ENCODE measurements at places on chromosomes 12 and 14.

DNA sequence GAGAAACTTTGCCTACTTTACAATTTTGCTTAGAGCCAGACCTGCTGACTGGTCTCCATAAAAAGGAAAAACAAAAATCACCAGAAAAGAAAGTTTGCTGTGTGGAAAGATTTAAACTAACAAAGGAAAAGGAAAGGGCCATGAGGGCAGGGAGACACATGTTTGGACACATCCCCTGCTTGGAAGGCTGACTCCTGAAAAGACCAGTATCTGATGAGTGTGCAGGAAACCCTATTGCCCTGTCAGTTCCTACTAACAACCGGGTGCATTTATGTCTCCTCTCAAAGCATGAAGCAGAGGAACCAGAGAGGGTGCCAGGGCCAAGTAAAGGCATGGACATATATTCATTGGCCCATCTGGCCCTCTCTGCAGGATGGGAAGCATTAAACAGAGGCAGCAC is 7.0 kb upstream of the STAB2 start:
- no peak for DNase-seq

- DNase-seq, result no peak
Measured at GRCh38 chr14:106776395-106776983, 1250.1 kb downstream of the TMEM121 start.

GRCh38 chr14:29716150-29716549 is 211.5 kb downstream of the PRKD1 start:
- no peak for DNase-seq

DNA sequence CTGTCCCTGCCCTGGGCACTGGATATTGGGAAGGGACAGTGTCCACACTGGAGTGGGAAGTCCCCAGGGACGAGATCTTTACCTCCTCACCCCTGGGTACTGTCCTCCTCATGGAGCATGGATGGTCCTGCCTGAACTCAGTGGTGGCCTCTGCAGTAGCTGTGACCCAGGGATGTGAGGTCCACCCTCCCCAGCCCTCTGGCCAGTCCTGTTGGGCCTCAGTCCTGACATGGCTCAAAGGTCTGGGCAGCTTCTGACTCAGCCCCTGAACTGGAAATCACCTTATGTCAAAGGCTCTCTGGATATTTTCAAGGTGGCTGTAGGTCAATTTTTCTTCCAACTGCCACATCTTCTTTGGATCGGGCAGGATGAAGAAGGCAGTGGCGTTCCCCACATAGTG is 24.4 kb downstream of the SERPINA1 start:
- DNase-seq, result no peak

DNA sequence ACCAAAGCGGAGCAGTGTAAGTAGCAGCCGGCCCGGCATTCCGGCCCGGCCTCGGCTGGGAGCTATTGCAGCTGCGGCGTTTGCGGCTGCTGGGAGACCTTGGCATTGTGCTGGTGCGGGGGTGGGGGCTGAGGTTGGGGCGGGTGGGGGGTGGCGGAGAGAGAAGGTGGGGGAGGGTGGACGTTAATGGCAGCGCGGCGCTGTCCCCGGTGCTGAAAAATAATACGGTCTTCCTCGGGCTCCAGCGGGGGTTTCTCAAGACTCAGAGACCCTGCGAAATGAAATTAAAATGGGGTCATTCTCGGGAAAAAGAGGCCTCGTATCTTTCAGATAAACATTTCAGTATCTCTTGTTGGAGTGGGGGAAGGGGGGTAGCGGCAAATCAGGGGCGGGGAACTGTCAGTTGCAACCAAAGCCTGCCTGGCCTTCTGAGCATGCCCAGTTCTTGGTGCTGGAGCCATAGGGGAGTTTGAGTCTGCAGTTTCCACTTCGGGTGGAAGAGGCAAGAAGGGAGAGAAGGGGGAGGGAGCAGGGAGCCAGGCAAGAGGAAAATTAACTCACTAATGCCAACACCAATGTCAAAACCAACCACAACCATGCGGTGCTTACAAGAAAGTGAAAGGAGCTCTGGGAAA is 414 bp downstream of the UNC79 start:
- DNase-seq, result peak; percentile 3

- DNase-seq, result no peak
Measured at GRCh38 chr12:68229956-68230355, 4.3 kb upstream of the IL26 start.

DNA sequence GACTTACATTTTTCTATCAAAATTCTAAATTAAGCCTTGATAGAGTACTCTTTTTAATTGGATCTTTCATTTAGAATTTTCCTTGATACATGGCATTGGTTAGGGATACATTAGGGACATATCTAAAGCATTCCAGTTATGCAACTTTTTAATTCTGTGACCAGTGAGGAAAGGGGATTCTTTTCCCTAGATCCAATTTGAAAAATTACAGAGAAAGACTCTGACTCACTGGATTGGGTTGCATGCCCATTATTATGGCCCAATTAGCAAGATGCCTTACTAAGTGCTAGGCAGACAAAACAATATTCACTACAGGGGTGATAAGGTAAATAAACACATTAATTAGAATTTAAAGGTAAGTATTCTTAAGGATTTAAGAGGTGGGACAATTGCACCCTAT is 5.2 kb upstream of the RAD52 start:
- DNase-seq, result no peak

- DNase-seq, result peak; percentile 84
Measured at GRCh38 chr12:6554168-6555017, 1.4 kb downstream of the IFFO1 start.

- DNase-seq, result no peak
Measured at GRCh38 chr14:90654831-90655276, 161.4 kb downstream of the TTC7B start.

DNA sequence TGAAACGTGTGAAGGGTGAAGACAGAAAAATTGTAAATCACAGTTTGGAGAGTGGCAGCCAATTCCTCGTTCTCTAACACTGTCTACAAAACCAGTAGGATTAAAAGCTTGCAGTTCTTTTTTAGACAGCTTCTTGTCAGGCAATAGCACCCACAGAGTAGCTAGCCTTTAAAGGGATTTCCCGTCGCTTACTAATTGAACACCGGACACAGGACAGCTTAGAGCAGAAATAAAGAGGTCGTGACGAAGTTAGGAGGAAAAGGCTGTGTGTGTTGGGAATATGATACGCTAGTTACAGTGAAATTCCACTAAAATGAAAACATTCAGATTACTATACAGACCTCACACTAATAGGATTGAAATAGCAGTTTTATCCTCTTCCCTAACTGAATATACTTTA is 149.1 kb upstream of the FLRT2 start:
- no peak for DNase-seq

GRCh38 chr14:63949696-63950095 is 96.9 kb downstream of the SYNE2 start:
- no peak for DNase-seq

GRCh38 chr12:109642506-109643132 is 69.0 kb downstream of the MVK start:
- DNase-seq, result no peak

- DNase-seq, result no peak
Measured at GRCh38 chr12:39327510-39327909, 115.4 kb downstream of the KIF21A start.

- no peak for DNase-seq
Measured at GRCh38 chr14:67276131-67276530, 34.9 kb downstream of the PALS1 start.

- no peak for DNase-seq
Measured at GRCh38 chr14:102620413-102620812, 28.0 kb downstream of the RCOR1 start.

GRCh38 chr14:81062816-81063215 is 107.4 kb downstream of the TSHR start:
- peak; percentile 85 for DNase-seq

DNA sequence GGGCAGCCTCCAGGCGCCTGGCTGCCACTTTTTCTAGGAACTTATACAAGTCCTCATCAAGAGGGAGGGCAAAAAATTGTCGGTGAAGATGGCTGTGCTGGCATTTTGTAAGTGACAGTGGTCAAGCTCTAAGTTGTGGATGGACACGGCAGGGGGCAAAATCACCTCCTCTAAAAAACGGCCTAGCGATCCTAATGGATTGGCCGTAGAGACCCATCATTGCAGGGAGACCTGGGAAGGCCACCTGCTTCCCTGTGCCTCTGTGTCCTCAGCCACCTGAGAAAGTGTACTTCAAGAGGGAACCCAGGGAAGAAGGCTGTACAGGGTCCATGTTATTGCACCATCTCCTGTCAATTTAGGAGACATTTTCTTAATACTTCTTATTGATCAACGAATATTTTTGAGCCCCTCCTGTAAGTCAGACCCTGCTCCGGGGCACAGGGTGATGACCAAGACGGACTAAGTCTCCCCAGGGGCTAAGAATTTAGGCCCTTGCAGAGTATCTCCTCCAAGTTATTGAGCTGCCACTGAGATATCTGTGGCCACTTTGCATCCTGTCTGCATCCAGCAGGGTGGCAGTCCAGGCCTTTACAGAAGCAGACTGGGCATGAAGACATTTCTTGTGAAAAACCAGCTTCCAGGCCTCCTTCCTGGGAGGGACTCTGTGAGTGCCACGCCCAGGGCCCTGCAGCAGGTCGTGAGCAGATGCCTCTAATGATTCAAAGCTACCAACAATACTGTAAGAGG is 40.5 kb downstream of the PSMA6 start:
- peak; percentile 56 for DNase-seq

DNA sequence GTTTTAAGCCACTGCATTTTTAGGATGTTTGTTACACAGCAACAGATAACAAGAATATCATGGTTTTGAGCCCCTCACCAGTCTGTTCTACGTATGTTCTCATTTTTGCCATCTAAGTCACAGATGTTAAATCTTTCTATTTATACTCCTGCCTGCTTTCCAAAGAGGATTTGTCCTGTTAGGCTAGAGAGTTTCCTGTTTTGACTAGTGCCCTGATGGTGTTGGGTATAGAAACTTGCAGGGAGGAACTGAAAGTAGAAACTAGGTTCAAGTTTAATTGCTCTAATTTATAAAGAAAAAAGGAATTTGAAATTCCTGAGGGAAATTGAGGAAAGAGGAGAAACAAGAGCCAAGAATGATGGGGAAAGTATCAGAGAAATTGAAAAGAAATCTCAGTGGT is 74.4 kb upstream of the COCH start:
- no peak for DNase-seq

GRCh38 chr12:124663771-124664366 is 96.5 kb upstream of the NCOR2 start:
- no peak for DNase-seq

DNA sequence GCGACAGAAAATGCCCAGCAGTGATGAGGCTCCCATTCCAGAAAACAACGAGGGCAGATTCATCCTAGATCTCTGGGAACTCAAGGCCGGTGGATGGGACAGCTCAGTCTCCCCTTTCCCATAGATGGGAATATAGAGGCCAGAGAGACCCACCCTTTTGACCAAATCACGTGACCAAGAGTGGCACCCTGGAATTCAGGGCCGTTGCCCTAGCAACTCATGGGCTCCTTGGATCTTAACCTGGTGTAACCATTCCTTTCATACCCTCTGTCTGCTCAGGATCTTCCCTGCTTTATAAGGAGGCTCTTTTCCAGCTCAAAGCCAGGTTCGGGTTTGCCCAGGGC is 8.4 kb upstream of the LRTM2 start:
- no peak for DNase-seq

- DNase-seq, result no peak
Measured at GRCh38 chr12:57254506-57255280, 3.7 kb upstream of the STAC3 start.

DNA sequence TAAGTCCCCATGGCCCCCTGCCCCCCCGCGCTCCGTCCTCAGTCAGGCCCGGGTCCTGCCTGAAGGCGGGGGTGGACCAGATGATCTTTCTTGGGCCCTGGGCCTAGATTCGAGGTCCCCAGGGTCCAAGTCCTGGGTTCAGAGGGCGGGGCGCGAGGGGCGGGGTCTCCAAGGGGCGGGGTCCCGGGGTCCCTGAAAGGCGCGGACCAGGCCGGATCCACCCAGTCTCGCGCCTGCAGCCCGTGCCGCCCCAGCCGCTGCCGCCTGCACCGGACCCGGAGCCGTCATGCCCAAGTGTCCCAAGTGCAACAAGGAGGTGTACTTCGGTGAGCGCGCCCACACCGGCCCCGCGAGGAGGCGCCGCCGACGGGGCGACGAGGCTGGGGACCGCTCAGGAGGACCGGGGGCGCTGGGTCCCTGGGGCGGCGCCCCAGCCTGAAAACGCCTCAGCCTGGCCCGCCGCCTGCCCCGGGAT is 325 bp downstream of the CRIP1 start:
- no peak for DNase-seq

DNA sequence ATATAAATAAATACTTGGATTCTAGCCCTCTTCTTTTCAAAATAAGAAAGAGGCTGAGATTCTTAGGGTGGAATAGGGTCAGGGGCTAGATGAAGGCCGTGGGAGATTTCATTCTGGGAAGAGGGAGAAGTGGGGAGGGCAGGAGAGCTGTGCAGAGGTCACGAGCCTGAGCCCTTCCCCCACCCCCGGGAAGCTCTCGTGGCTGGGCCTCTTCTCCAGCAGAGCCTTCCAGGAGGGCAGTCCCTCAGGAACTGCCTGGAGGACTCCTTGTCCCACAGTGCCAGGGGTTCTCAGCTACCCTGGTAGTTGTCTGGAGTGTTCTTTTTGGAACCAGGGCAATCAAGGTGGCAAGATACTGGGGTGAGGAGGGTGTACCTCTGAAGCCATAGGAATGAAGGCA is 94.0 kb downstream of the ESR2 start:
- DNase-seq, result no peak

DNA sequence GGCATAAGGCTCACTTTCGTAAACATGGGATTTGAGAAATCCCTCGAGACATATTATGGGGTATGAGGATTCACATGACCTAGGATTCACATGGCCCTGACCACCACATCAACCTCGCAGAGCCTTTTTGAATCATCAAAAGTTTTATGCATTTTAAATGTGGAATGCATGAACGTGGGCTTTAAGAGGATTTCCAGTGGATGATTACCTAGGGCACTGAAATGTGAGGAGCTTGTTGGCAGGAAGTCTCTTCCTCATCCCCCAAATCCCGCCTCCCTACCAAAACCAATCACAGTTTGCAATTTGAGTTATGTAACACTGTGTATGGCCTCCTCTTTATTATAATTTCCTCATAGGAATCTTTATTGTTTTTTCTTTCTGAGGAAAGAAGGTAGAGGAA is 659.6 kb upstream of the TBX3 start:
- no peak for DNase-seq

DNA sequence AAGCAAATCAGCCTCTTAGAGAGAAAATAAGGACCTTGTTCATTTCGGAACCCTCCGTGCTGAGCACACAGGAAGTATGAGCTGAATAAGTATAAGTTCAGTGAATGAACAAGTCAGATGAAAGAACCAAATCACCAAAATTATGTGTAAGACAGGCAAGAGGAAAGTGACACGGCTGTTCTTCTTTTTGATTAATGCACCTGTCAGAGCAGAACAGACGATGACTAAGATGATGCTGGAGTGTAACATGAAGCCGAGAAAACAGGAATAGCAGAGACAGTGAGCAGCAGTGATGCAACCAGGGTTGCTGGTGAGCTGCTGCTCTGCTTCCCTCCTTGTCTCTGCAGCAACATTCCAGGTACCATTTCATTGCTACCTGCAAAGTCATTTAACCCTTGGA is 861.1 kb downstream of the GALC start:
- no peak for DNase-seq

GRCh38 chr12:109444259-109444658 is 32.8 kb downstream of the KCTD10 start:
- no peak for DNase-seq

- peak; percentile 89 for DNase-seq
Measured at GRCh38 chr12:2334689-2335088, 281.9 kb downstream of the CACNA1C start.

Measured in hematopoietic multipotent progenitor cell treated with erythropoietin and hydrocortisone succinate and interleukin-3 and kit ligand, for 8 days (in vitro differentiated cells).